Right ventricle myocardium inferior (tissue), 1 donor: ENCODE measurements at places on chromosomes 12 and 14.

DNA sequence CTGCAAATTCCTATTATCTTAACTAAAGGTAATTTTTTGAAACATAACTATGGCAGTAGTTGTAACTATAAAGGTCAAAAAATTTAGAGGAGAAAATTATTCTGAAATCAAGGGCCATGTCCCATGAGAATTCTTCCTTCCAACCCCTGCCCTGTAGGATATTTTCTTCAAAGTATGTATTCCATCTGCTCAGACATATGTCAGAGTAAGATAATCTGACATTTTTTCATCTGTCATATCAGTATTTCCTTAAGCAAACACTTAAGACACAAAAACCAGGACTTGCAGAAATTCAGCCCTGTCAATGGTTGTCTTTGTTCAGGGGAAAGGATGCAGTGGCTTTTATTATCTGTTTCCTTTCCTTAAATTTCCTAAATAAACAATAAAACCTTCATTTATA lies 36.3 kb downstream of the ACSS3 start:
- DNase-seq = no peak

DNA sequence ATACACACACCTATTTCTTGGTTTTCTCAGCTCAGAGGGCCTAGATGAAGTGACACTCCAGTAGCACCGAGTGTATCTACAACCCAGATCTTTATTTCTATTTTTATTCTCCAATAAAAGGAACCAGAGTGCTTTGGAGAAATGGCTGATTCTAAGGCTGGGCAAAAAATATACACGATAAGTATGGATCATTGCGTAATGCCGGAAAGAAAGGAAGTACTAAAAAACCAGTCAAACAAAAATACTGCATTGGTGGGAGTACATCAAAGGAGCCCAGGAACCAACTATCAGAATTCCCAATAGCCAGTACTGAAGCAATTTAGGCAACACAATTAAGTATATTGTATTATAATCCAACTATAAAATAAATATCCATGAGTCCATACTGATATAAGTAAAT lies 400.9 kb upstream of the CCDC196 start:
- no peak for DNase-seq

DNA sequence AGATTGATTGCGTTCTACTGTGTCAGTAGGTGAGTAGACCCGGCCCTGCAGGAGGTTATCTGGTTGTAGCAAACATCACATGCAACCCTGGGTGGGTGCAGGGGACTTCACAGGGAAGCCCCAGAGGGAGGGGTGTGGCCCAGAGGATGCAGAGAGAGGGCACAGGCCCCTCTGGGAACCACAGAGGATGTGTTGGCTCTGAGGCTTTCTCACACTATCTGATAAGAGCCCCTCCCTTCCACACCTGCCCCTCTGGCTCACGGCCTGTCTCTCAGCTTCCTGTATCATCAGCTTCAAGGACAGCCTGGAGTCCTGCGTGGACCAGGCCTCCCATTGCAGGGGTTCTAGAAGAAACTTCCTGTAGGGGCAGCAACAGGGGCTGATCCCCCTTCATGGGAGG lies 101.9 kb downstream of the RIN3 start:
- DNase-seq = no peak

DNA sequence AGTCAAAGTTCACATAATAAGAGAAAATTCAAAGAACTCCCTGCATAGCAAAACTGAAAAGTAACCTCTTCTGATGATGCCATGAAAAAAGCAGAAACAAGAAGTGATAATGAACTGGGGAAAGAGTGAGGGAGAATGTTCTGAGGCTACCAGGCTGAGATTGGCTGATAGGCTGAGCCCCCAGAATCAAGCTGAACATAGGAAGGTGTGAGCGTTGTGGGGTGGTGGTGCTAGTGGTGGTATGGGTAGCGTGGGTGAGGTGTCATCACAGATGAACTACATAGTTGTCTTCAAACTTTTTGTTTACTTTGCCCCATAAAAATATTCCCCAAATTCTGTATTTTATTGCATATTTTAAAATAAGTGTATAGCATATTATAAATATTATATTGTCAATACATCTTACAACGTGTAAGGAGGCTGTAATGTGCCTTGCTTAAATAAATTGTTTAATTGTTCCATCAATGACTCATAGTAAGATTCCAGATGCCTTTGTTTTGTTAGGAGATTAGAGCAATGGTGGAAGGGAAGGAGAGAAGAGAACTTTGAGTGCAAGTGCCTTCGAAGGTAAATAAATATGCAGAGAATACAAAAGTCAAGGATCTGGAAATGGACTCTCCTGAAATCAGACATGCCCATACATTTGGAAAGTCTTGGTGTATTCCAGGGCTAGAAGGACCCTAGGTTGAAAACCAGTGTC lies 15.8 kb upstream of the CFAP54 start:
- no peak for DNase-seq

DNA sequence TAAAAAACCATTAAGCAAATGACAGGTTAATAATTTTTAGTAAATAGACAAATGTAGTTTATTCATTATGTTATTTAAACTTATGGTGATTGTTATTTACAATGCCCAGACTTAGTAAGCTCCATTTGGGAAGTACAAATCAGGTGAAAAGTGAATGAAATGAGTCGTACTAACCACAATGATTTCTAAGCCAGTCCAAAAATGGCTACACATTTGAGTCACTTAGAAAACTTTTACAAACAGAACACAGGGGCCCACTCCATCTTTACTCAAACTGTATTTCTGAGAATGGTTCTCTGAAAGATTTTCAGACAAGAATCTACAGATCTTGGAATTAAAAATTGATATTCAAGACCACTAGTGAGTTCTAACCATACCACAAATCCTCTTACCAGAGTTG lies 653.3 kb upstream of the MIS18BP1 start:
- no peak for DNase-seq

DNA sequence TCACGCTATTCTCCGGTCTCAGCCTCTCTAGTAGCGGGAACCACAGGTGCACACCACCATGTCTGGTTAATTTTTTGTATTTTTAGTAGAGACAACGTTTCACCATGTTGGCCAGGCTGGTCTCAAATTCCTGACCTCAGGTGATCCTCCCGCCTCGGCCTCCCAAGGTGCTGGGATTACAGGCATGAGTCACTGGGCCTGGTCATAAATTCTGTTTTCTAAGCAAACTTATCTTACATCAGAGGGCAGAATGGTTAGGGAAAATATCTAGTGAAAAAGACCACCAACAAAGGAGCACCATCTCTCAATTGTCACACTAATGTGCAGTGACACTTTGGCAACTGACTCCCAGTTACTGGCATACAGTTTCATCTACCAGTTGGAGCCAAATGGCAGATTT lies 2.8 kb downstream of the CPM start:
- DNase-seq = no peak

GRCh38 chr12:33129500-33129899 lies 232.9 kb upstream of the PKP2 start:
- no peak for DNase-seq

- DNase-seq = no peak
These were observed 465.6 kb downstream of the MED13L start for GRCh38 chr12:115811929-115812328.

DNA sequence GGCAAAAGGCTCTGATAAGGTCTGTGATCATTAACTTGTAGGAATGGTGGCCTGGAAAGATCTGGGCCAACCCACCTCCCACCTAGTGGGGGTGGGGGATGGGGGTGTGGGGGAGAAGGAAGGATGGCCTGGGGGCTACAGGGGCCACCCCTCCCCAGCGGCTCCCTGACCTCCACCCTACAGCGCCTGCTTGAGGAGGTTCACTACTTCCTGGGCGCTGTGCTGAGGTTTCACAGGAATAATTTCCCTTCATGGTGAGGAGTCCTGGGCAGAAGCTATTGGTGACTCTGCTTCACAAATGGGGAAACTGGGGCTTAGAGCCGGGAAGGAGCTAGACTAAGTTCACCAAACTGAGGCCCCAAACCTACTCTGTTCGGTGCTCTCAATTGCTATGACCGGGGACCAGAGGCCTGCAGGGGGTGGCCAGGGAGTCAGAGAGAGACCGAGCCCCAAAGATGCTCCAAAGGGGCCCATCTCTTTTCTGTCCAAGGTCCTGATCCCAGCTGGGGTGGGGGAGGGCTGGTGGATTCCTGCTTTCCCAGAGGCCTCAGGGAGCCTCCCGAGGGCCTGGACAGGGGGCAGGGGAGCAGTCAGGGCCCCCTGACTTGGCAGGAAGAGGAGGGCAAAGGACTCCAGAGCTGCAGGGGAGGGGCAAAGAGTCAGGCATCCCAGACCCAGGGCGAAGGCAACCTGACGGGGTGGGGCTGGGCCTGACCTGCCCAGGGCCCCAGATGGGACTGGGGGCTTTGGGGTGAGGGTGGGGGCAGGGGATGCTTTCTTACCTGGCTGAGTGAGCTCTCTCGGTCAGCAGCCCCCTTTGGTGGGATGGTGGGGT lies 1.7 kb downstream of the HNF1A start:
- DNase-seq = no peak
